ENCODE measurements at places on chromosomes 1 and 21.

- no peak for DNase-seq
Measured at GRCh38 chr1:191620883-191621282, 537.4 kb upstream of the RGS18 start.

GRCh38 chr1:181080556-181080955 lies 7.9 kb upstream of the IER5 start:
- no peak for DNase-seq

GRCh38 chr1:60620087-60620486 lies 462.3 kb upstream of the NFIA start:
- DNase-seq: no peak

GRCh38 chr21:42124826-42125570 lies 53.9 kb downstream of the UMODL1 start:
- DNase-seq: no peak

GRCh38 chr1:197392541-197392940 lies 124.5 kb downstream of the CRB1 start:
- no peak for DNase-seq

DNA sequence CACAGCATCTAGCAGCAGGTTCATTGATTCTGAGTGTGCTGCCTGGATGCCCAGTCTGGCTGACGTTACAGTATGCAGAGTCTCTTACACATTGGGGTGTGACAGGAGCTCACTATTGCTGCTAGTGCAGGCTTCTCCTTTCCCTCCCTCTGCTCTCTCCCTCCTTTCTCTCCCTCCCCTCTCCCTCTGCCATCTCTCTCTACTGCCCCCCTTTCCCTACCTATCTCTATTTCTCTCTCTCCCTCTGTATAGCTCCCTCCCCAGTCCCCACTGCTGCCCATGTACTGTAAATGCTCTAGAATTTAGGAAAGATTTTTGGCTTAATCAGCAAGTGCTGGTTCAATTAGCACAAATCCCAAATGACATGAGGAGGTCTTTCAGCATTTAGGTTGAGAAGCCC lies 62.8 kb downstream of the PCBP3 start:
- DNase-seq: no peak

GRCh38 chr21:25857308-25858074 lies 122.7 kb downstream of the GABPA start:
- DNase-seq: no peak

GRCh38 chr1:192767798-192768197 lies 41.0 kb upstream of the RGS2 start:
- DNase-seq: no peak

- no peak for DNase-seq
Measured at GRCh38 chr1:37303884-37304574, 170.4 kb upstream of the ZC3H12A start.

DNA sequence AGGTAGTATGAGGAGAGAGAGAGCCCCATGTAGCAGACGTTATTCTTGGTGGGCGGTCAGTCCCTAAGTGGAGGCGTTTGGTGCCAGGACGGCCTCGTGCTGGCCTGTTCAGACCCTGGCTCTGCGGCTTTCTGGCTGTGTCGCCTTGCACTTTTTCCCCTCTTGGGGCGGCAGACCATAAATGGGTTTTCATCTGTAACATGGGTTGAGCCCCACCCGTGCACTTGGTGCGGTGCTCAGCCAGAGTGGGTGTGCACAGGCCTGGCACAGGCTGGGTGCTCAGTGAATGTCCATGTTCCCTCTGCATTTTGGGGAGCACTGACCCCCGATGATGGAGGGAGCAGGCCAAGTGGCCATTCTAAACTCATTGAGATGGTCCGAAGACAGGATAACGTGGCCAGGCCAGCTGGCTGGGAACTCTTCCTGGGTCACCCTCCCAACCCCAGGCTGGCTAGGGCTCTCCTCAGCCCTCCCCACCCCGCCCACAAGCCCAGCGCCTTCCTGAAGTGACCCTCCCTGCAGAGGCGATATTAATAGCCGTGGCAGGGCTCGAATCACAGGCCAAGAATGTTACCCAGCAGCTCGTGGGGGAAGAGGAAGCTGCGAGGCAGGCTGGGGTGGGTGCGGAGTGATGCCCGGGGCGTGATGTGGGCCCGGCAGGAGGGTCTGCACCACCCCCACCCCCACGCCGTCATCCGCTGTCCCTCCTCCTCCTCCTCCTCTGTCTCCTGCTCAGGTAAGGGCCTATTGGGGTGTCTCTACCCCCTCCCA lies 78.5 kb downstream of the ARHGEF10L start:
- DNase-seq: peak; percentile 94

DNA sequence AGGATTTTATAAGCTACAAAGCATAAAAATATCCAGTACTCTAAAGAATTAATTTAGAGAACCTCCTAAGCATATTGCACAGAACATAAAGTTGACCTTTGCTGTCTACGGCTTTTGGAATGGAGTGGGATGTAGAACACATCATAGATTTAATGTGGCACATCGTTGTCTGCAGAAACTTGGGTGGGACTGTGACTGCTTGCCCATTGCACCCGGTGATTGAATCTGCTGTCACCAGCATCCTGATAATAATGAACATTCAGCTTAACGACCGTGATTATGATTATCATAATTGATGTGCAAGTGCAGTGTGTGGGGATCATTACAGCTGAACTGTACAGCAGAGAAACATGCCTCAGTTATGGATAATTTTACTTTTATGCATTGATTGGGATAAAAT lies 181.9 kb downstream of the SPATA17 start:
- no peak for DNase-seq

DNA sequence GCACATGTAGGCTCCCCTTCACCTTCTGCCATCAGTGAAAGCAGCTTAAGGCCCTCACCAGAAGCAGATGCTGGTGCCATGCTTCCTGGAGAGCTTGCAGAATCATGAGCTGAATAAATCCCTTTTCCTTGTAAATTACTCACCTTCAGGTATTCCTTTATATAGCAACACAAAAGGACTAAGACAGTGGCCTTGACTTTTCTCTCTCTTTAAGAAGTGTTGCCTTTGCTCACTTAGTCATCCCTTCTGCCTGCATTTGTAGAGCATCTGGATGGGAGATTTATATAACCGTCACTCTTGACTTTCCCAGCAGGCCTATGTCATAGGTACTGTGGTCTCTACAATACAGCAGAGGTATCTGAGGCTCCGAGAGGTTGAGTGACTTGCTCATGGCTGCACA lies 3.7 kb downstream of the PCSK9 start:
- DNase-seq: no peak

DNA sequence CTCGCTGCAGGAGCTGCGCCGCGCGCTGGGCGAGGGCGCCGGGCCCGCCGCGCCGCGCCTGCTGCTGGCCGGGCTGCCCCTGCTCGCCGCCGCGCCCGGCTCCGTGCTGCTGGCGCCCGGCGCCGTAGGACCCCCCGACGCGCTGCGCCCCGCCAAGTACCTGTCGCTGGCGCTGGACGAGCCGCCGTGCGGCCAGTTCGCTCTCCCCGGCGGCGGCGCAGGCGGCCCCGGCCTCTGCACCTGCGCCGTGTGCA lies 730 bp downstream of the OLIG1 start:
- no peak for DNase-seq

DNA sequence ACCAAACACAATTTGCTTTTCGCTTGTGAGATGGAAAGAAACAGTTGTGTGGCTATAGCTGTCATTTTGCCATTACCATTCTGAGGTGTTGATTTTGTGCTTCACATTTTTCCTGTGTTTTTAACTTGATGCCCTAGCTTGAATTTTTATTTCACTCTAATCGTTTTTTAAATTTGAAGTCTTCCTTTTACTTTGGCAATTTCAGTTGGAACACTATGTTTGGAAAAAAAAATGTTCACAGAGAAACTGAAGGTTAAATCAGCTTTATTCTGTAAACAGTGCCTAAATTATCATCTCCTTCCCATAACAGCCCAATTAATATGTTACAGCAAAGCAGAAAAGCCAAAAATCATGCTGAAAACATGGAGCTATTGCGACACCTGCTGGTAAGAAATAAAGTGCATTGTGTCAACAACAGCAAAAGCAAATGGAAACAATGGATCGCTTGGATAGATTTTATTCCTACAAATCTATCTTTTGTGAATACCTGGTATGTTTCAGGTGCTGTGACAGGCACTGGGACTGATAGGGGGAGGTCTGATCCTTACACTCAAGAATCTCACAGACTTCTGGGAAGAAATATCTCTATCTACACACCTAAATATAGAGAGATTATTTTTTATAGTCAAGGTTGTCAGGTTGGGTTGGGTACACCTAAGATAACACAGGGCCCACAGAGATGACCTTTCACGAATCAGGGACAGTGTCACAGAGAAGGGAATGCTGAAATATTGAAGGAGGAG lies 16.2 kb upstream of the ERICH3 start:
- DNase-seq: no peak

- DNase-seq: no peak
Measured at GRCh38 chr1:203126151-203126865, 1.2 kb upstream of the ADORA1 start.

GRCh38 chr1:32538887-32539583 lies at the start of gene ZBTB8A:
Gene ZBTB8A, plus strand, starts transcription at chr1:32539427. Its CDS starts 53,505 bp downstream, at chr1:32592932.
- peak; percentile 68 for DNase-seq

DNA sequence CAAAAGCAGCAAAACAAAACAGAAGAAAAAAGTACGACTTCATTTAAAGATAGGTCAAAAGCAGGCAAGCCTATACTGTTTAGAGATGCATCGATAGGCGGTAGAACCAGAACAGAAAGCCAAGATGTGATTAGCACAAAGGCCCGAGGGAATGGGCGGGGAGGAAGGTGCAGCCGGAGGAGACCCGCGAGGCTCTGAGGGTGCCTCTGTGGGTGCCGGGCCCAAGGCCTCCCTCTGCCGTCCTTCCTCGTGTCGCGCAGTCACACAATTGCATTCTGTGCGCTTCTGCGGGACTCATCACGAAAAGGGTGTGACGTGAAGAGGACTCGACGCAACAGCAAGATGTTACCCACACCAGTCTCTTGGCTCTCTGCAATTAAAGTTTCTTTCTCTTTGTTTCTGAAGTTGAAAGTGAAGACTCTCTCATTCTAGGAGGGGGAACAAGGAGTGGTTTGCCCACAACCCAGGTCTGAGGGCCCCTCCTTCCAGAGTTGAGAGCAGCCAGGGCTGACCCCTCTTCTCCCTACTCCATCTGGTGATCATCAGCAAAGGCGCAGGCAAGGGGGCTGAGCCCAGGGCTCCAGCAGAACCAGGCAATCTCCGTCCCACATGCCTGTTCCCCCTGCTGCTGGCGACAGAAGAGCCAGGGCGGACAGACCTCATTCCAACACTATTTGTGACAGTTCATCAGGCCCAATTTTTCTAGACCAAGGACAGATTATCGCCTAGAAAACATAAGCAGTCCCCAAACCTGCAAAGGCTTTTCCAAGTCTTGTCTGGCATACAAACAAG lies 41.0 kb downstream of the NPHP4 start:
- peak; percentile 46 for DNase-seq

DNA sequence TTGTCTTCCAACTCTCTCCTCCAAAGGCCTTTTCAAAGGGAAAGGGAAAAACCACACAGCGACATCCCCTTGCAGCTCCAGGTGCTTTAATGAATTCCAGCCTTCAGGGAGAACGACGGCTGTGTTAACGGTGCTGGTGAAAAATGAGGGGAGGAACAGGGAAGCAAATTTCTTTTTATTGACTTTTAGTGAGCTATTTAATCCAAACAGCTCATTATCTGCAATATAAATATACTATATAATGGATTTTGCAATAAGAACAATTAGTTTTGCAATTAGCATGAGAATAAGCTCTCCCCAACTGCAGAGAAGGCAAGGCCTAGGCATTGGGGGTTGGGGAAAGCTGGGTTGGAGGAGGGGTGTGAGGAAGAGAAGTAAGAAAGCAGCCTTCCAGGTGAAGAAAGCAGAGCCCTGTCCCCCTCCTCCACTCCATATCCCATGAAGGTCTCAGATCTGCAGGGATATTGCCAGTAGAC lies 159.0 kb upstream of the ZC3H12A start:
- no peak for DNase-seq

DNA sequence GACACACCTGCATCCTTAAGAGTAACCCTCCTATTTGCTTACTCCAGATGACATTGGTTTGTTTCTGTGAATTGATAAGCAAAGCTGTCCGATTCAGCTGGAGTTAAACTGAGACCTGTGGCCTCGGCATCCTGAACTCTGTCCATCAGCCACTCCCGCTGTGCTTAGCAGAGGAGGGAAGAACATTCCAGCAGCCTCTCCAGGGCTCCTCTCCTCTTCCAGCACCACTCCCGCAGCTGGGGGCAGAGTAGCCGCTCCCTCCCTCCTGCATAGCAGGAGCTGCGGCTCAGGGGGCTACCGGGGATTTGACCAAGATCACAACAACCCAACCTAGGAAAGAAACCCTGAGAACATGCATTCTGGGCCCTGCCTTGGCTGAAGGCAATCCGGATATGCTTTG lies 8.8 kb downstream of the LRRC38 start:
- no peak for DNase-seq

DNA sequence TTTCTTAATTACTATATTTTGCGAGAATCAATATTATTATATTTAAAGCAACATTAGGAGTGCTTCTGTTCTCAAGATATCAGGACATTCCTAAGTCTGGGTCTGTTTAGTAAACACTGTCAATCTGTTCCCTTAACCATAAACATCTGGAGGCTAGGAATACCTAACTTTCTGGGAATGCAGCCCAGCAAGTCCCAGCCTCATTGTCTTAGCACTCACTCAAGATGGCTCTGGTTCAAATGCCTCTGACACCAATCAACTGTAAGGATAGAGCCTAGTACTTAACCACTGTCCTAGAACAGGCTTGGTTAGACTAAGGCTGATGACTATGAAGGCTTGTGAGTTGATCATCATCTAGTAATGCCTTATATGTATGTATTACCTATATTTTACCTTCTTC lies 61.5 kb downstream of the TNN start:
- DNase-seq: no peak

DNA sequence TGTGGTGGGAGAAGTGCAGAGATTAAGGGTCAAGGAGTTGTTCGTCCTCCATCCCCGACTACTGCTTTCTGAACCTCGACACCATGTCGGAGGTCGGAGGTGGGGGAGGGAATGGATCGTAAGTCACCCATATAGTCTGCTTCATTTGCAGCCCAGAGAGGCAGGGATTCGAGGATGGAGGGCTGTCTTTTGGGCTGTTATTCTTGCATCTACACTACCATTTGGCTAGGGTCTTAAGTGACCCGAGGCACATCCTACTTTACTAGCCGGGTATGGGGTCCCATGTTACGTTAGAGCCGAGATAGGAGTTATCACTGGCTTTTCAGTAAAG lies 578 bp downstream of the USP21 start:
- DNase-seq: no peak

DNA sequence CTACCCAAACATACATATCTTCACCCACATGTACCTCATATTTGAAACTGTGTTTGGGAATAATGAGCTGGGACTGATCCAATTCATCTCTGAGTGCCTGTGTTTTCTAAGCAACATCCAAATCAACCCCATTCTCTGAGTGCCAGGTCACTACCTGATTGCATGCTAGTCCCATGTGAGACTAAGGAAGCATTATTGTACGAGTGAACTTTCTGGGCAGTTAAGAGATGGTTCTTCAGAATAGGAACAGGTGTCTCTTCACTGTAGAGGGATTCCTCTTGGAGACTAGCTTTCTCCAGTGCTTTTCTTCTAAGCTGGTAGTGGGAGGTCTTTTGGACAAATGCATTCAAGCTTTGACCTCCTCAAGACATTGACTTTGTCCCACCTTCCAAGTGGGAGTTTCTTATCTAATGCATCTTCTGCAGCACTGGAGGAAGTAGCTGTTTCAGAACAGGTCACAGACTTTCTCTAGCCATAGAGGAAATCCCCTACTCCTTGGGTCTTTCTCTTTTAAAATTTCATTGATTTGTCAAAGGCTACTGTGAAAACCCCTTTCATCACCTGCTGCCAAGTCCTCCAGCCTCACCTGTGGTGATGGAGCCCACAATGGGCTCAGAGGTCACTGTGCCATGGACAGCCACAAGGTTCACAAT lies 172.0 kb upstream of the KIAA0040 start:
- DNase-seq: no peak
